Activated T-helper 1 cell treated with Interleukin-2 at 50 U/mL for 16 hours (primary cell): ENCODE measurements at places on chromosomes 7 and 10.

GRCh38 chr7:68707159-68707558 lies 891.1 kb upstream of the AUTS2 start:
- DNase-seq: no peak

GRCh38 chr7:73838642-73839041 lies 3.7 kb downstream of the METTL27 start:
- no peak for DNase-seq

DNA sequence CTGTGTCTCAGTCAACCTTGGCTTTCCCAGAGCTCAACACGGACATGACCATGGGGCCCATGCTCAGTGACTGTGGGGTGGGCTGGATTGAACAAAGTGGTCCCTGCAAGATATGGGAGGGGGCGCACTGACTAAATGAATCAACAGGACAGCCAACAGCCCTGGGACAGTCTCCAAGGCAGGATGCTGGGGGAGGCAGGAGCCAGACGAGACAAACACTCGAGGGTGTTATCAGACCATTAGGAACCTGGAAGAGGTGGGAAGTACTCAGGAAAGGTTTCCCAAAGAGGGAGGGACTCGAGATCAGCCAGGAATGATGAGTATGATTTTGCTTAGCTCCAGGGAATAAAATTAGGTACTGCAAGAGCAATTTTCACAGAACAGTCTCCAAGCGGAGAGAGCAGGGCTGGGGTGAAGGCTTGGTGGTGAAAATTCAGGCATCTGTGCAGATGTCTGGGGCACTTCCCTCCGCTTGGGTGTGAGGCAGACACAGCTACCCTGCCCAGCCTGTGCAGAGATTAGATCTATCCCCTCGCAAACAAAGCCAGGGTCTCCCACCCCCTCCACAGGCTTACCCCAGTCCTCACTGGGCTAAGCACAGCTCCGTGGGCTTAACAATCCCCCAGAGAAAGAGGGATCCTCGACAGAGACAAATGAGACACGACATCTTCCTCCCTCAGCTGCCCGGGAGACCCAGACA lies 261.1 kb upstream of the ZMIZ1 start:
- no peak for DNase-seq

GRCh38 chr10:16367621-16368292 lies 69.1 kb upstream of the PTER start:
- DNase-seq: no peak

DNA sequence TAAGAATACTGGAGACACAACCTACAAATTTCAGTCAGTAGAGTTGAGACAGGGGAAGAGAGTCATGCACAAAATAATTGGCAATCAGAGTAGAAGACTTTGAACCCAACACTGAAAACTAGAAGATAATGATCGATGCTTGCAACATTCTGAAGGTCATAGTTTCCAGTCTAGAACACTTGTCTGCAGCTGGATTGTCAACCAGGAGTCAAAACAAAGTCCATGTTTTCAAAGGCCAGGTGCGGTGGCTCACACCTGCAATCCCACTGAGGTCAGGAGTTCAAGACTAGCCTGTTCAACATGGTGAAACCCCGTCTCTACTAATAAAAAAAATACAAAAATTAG lies 26.8 kb upstream of the SMURF1 start:
- DNase-seq: no peak

GRCh38 chr10:97333351-97333600 lies 1.3 kb downstream of the FRAT2 start:
- no peak for DNase-seq

GRCh38 chr7:70568674-70569334 lies 563.1 kb upstream of the GALNT17 start:
- DNase-seq: no peak

DNA sequence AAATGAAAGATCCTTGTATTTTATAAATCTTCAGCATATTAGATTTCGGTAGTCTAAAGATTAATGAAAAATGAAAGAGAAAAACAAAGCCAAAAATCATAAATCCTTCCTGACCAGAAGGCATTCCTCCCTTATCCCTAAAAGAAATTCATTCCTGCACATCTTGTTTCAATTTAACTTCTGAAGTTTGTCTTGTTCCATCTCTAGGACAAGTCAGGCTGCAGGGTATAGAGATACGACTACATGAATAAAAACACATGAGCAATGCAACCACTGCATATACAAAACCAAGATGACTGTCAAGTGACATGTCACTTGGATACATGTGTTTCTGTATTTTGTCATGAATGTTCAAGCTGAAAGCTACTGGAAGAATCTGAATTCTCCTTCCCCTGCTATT lies 214.9 kb downstream of the JAZF1 start:
- no peak for DNase-seq

DNA sequence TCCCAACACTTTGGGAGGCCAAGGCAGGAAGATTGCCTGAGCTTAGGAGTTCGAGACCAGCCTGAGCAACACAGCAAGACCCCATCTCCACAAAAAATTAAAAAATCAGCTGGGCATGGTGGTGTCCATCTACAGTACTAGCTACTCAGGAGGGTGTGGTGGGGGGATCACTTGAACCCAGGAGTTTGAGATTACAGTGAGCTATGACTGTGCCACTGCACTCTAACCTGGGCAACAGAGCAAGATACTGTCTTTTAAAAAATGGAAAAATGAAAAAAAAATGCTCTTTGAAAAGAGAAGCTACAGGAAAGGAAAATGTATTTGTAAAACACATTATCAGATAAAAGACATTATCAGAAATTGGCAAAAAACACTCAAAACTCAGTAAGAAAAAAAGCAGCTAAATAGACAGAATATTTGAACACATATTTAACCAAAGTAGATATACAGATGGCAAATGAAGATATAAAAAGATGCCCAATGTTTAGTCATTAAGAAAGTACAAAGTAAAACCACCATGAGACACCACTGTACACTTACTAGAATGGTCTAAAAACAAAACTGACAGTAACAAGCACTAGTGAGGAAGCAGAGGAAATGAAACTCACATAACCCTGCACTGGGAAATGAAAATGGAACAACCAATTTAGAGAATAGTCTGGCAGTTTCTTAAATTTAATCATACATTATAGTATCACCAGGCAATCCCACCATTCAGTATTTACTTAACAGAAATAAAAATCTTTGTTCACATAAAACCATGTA lies 40.5 kb downstream of the NRBF2 start:
- DNase-seq: no peak

DNA sequence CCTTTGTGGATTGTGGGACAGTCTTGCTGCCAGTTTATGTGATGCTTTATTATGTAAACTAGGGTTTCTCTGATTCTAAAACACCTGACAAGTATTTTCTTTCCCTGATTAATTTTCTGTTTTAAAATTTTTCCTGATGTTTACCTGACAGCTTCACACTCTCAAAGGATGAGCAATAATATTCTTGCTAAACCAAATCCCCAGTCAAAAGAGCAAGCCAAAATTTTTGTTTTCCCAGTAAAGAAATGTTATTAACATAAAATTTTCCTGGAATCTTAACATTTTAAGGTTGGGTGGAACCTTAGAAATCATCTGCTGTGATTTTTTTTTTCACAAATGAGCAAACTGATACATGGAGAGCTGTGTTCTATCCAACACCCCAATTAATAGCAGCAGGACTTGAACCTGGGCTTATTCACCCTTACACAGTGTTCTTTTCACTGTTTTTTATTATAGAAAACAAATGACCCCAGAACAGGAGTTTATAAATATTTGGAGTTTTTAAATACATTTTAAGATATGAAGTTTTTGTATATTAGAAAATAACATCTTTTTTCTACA lies 185.2 kb upstream of the VIPR2 start:
- no peak for DNase-seq

- DNase-seq: no peak
Observed at GRCh38 chr7:92832534-92833023, 3.8 kb downstream of the CDK6 start.
